ENCODE measurements at places on chromosomes 3 and 15.
A peak's percentile ranks its signal among the peaks of the same experiment; 100 is the strongest.

DNA sequence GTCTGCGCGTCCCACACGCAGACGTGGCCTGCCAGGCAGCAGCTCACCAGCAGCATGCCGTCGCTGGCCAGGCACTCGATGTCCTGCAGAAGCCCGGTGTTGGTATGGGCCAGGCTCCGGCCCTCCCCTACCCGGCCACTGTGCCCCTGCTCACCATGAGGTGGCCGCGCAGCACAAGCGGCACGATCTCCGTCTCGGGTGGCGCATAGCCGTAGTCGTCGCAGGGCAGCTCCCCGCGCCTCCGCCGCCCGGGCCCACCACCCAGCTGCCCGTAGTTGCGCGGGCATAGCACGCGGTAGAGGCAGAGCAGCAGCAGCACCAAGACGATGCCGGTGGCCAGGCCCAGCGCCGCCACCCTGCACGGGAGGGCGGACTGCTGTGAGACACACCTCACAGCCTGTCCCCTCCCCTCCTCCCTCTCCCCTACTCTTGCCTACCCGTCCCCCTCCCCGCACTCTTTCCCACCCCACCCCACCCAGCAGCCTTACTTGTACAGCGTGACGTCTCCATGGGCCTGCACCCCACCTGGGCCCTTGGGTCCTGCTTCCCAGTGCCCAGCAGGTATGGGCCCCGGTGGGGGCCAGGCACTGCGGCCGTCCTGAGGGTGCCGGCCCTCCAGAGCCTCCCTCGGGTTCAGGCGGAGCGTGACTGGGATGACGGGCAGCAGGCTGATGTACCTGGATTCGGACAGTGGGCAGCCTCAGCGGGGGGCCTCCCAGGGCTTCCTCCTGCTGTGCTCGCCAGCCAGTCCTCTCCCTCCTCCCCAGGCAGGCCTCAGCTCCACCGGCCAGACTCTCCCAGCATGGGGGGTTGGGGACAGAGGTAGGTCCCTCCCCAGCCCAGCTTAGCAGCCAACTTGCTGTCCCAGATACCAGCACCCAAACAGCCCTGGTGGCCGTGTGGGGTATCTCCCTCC is 37.6 kb downstream of the PTPN23 start:
- DNase-seq = no peak

DNA sequence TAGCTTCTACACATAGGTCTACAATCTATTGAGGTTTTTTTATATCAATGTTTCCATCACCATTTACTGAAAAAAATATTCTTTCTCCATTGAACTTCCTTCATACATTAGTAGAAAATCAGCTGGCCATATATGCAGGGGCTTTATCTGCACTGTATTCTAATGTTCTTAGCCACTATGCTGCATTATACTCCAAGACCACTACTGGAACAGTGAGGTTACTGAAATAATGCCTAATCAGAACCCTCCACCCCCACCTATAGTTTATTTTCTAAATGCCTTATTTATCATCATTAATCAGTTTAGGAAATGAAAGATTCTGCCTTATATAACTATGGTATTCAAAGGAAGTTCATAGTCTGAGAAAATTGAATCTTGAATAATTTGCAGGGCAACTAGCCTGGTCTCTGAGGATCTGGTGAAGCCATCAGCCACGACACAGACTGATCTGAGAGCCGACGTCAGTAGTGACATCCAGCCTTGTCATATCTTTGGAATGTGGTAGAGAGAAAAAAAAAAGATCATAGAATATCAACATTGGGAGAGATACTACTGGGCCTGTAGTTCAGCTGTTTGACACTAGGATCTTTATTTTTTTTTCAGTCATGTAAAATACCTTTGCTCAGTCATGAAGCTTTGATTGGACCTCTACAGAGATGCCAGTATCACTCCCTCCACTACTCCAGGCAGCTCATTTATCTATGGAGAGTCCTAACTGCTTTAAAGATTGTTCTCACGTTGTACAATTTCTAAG is 66.6 kb downstream of the P3H2 start:
- DNase-seq = peak; percentile 42

DNA sequence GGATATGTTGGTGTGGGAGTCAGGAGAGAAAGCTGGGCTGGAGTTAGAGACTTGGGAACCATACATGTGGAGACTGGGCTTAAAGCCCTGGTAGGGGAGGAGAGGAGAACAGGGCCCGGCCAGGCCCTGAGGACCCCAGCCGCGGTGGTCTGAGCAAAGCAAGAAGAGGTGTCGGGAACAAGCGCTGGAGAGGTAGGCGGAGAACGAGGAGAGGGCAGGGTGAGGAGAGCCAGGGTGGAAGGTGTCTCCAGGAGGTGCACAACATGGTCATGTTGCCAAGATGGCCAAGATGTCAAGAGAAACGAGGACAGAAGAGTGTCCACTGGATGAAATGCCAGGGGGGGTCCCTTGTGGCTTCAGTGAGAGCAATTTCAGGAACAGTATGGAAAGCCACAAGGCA is 5.5 kb downstream of the CHAC1 start:
- DNase-seq = no peak

GRCh38 chr3:53700441-53700840 is 145.8 kb downstream of the CHDH start:
- no peak for DNase-seq

GRCh38 chr3:117922039-117922438 is 1112.6 kb downstream of the IGSF11 start:
- no peak for DNase-seq

- DNase-seq = peak; percentile 40
These were observed 75.3 kb upstream of the BOC start for GRCh38 chr3:113136071-113136470.

GRCh38 chr15:74172701-74173379 is 670 bp upstream of the ISLR start:
- no peak for DNase-seq

GRCh38 chr3:116512281-116512680 is 67.0 kb upstream of the LSAMP start:
- no peak for DNase-seq

GRCh38 chr3:50352781-50353180 is 2.1 kb downstream of the CYB561D2 start:
- DNase-seq = no peak

- DNase-seq = no peak
These were observed 205.0 kb downstream of the LPP start for GRCh38 chr3:188358787-188359493.

DNA sequence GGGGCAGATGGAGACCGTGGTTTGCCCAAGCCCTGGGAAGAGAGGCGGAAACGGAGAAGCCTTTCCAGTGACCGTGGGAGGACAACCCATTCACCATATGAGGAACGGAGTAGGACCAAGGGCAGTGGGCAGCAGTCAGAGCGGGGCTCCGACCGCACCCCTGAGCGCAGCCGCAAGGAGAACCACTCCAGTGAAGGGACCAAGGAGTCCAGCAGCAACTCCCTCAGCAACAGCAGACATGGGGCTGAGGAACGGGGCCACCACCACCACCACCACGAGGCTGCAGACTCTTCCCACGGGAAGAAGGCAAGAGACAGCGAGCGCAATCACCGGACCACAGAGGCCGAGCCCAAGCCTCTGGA is 2.0 kb downstream of the RBM15B start:
- no peak for DNase-seq

GRCh38 chr3:142180761-142181362 is 31.5 kb upstream of the TFDP2 start:
- DNase-seq = peak; percentile 22

DNA sequence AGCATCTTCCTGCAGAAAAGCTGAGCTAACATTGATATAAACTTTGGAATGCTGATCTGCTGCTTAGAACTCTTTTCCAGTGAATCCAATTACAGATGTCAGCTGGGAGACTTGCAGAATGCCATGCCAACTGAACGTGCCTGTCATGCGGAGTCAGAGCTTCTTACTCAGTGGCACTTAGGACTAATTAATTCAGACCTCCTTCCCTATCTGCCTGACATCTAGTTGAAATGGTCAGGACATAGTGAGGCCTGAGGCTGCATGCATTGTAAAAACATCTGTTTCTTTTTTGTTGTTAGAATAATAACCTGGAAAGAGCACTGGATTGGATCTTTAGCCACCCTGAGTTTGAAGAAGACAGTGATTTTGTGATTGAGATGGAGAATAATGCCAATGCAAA is 112.6 kb downstream of the USP13 start:
- DNase-seq = no peak

- no peak for DNase-seq
These were observed 44.9 kb downstream of the CD86 start for GRCh38 chr3:122100083-122100482.

DNA sequence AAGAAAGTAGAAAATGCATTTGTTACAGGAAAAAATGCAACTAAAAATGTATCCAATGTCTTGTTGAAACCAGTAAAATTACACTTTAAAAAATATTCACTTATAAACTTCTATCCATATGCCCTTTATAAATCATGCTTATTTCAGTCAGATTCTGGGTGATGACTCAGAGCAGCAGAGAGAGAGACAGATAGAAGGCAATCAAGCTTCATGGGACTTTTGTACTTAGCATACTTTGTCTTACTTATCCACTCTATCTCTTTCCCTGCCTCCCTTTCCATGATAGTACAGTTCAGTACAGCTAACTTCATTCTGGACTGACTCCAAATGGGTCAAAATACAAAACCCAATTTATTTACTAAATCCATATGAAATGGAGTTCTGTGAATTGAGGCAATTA is 1438.2 kb downstream of the ZPLD1 start:
- no peak for DNase-seq

GRCh38 chr3:160205606-160206005 is 19.6 kb upstream of the C3orf80 start:
- no peak for DNase-seq
